ENCODE measurements at places on chromosomes 4 and X.

- DNase-seq: no peak
Measured at GRCh38 chrX:109843963-109844751, 111.1 kb upstream of the ACSL4 start.

GRCh38 chr4:129213692-129214091, 117.7 kb downstream of the C4orf33 start:
- DNase-seq: no peak

GRCh38 chr4:6267573-6267972, 2.1 kb upstream of the WFS1 start:
- no peak for DNase-seq

DNA sequence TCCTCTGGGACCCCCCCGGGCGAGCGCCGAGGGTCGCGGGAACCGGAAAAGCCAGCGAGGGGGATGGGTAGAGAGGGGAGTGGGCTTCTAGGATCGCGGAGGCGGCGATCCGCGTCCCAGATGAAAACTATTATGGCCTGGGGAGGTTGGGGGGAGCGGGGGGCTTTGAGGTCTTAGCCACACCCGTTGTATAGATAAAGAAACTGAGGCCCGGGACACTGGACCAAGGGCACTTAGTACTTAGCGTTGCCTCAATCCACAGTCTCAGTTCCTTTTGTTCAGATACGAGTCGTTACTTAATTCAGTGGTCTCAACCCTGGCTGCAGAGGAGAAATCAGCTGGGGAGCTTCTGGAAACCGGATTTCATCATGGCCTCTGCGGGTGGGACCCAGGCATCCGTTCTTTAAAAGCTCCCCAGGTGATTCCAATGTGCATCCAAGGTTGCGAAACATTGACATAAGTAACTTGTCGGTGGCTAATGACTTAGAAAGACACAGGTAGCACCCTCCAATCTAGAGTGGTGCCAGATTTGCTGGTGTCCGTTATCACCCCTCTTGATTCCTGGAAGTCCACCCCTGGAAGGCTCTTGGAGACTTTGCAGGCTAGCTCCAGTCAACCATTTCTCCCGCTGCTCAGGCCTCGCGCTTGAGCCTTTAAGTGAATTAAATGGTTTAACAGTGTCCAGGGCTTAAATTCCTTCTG, 90.7 kb downstream of the GEMIN8 start:
- DNase-seq: no peak

- DNase-seq: no peak
Measured at GRCh38 chr4:6924361-6924779, 14.7 kb downstream of the TBC1D14 start.

DNA sequence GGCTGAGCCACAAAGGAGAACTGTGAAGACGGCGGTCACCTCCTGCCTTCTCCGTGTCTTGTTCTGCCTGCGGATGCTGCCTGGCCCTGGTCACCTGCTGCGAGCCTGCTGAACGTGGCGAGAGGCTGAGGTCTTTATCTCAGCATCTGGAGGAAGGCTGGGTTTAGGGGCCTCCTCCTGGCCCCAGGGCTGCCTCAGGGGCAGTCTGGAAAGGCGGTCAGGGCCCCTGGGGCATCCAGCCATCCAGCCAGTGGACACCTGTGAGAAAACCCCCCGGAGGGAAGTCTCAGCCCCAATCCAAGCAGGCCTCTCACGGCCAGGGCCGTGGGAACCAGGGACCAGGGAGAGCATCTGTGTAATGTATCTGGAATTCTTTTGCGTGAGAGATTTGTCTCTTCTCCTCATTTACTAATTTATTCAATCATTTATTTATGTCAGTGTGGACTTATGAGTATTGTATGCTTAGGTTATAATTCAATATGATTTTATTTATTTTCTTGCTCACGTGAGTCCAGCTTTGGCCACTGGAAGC, 11.3 kb downstream of the PDE6B start:
- DNase-seq: no peak

- DNase-seq: no peak
Measured at GRCh38 chr4:109032671-109033070, 269.8 kb downstream of the COL25A1 start.

GRCh38 chr4:3193531-3194203, 55.3 kb upstream of the MSANTD1 start:
- peak; percentile 5 for DNase-seq

- DNase-seq: no peak
Measured at GRCh38 chr4:99824070-99824599, 7.5 kb downstream of the DAPP1 start.

DNA sequence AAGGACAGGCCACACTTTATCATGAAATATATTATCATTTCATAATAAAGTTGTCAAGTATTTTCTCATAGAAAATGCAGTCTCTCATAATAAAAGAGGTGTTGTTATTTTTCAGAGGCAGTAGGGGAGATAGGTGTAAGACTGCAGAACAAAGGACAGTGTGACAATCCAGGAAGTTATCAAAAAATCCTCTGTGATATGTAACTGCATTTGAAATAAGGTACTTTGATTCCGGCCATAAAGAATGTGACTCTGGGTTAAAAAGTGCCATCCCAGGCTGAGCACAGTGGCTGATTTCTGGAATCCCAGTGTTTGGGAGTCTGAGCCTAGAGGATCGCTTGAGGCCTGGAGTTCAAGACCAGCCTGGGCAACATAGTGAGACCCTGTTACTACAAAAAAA, 37.6 kb upstream of the TMPRSS11B start:
- no peak for DNase-seq

DNA sequence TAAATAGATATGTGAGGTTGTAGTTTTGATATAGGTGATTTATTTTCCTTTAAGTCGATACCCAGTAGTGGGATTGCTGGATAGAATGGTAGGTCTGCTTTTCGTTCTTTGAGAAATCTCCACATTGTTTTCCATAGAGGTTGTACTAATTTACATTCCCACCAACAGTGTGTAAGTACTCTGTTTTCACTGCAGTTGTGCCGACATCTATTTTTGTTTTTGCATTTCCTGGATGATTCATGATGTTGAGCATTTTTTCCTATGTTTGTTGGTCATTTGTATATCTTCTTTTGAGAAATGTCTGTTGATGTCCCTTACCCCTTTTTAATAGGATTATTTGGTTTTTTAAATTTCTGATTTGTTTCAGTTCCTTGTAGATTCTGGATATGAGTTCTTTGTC, 120.7 kb downstream of the NAA11 start:
- DNase-seq: no peak

- DNase-seq: no peak
Measured at GRCh38 chr4:152959080-152959479, 23.0 kb downstream of the FHDC1 start.

DNA sequence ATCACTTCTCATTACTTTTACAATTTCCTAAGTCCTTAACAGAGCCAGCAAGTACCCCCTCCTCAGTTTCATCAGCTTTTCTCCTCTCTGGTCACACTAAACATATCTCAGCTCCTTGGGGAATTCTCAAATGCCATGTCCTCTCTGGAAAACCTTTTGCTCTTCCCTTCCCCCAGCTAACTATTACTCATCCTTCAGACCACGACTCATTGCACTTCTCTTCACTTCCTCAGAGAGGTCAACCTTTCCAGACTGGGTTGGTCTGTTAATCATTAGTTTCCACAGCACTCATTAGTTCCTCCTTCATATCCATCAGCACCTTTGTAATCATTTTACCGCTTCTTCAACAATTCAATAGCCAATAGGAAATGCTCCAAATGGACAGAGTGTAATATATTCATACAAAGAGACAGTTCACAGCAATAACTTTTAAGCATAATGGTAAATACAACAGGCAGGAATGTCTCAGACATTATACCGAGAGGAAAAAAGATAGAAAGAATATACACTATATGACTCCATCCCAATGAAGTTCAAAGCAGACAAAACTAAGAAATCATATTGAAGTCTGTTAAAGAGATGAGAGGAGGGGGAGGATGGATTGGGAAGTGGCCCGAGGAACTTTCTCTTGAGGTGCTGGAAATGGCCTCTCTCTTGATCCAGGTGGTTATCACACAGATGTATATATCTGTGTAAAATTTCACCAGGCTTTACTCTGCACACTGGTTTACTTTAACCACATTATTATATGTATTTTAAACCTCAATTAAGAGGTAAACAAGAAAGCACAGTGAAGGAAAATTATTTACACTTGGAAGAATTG, 39.6 kb downstream of the DDX60L start:
- no peak for DNase-seq

DNA sequence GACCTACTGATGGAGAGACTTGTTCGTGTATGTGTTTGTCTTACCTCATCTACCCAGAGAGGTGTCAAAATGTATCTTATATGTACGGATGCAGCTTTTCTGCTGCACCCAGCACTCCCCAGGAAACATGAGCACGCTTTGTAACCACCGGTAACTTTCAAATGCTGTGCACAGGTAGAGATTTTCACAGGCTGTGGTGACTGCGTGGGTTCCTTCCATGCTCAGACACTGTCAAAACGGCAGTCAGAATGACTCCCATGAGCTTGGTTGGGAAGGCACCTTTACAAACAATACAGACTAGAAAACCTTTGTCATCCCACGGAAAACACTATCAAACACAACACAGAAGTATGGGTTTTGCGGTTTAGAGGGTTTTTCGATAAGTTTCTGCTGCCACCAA, 28.2 kb downstream of the F11 start:
- no peak for DNase-seq

- DNase-seq: no peak
Measured at GRCh38 chr4:142818031-142818430, 28.1 kb downstream of the INPP4B start.

- peak; percentile 68 for DNase-seq
Measured at GRCh38 chr4:21451032-21451431, 497.5 kb downstream of the KCNIP4 start.

DNA sequence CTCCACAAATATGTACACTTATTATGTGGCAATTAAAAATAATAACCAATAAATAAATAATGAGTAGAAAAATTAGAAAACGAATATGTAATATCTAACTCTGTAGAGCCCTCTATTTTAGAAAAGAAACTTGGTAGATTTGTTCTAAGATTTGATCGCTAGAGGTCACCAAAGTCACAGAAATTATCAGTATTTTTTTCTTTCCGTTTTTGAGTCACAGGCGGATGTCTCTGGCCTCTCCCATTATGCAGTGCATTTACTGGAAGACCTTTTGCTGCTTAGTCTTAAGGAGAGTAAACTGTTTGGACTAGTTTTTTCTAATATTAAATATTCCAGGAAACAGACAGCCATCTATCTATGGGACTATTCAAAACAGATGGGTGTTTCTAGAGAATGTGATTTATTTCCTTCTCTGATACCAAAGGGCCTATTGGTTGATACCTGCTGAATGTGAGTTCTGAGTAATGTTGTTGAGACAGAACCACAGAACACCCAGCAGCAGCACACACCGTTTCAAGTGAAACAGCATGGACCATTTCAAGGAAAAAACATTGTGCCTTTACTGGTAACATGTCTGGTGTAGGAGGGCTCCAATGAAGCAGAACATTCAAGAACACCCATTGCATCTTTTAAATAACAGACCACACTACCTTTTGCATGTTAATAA, 34.0 kb upstream of the GYPA start:
- DNase-seq: peak; percentile 6

GRCh38 chr4:2041239-2042130, 17.6 kb upstream of the NAT8L start:
- DNase-seq: peak; percentile 47

DNA sequence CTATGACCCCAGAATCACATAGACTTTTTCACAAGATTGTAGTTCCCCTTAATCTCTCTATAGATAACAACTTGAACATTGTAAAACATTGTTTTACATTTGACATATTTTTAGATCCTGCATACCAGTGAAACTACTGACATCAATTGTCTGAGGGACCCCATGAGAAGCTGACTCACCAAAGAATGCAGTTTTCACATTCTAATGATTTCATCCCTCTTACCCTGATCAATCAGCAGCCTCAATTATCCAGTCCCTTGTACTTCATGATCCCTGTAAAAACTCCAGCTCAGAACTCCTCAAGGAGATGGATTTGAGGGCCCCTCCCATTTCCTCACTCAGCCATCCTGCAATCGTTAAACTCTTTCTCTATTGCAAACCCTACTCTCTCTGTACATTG, 411.0 kb upstream of the NDST3 start:
- no peak for DNase-seq

GRCh38 chr4:121799208-121799823, 1.8 kb upstream of the EXOSC9 start:
- no peak for DNase-seq

DNA sequence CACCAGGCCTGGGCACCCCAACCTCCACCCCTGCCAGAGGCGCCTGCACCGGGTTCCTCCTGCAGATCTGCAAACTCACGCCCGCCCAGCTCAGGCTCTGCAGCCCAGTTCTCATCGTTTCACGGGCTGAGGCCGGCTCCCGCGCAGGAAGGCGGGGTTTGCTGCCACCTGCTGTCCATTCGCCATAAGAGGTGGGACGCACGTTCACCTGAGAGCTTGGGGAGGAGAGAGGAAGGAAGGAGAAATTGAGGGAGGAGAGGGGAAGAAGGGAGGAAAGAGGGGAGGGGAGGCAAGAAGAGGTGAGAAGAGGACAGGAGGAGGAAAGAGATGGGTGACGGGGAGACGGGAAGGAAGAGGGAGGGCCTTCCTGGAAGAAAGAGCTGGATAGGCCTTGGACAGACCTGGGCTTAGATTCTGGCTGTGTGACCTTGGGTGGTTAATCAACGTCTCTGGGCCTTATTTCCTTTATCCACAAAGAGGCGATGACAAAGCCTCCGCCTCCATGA, 114.5 kb downstream of the ADRA2C start:
- DNase-seq: peak; percentile 25

DNA sequence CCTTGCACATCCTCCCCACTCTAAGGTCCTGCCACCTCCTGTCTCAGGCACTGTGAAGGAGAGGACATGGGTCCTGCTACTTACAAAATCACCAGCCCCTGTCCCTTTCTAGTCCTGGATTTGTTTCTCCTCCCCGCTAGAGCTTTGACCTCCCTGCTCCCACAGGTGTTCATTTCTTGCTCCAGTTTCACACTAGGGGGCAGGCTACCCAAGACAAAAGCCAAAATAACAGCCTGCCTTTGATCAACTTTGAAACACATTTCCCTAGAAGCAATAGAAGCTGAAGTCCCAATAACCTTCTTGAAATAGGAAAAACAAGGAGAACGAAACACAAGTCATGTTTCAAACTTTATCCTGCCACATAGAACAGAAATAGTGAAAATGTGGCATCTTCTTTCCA, 164.4 kb downstream of the QDPR start:
- DNase-seq: no peak

- DNase-seq: no peak
Measured at GRCh38 chr4:180947425-180947824, 1295.8 kb upstream of the TENM3 start.

DNA sequence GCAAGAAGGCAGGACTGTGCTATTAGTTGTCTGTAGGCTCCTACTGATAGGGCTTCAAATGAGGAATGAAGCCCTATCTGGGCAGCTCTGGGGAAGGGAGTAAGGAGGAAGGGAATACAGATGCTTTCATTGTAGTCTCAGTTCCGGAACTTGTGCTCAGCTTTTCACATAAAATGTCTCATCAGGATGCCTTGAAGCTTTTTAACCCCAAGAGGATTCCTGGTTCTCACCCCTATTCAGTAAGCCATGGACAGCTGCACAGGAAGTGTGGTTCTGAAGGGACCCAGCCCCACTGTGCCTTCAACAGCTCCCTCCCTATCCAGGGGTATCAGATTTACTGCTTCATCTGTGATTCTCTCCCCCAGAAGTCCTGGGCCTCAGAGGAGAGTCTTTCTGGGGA, 5.0 kb downstream of the ARMCX5 start:
- DNase-seq: no peak

GRCh38 chr4:88591787-88592599, at the start of gene HERC3:
TSS of gene HERC3 (plus strand) at chr4:88592480. CDS start at chr4:88605824, 13,344 bp downstream.
- DNase-seq: peak; percentile 69

GRCh38 chr4:6513678-6514077, 41.3 kb upstream of the PPP2R2C start:
- no peak for DNase-seq

- DNase-seq: no peak
Measured at GRCh38 chrX:22056235-22056634, 24.1 kb downstream of the PHEX start.

- DNase-seq: no peak
Measured at GRCh38 chr4:138162259-138162658, 79.9 kb downstream of the SLC7A11 start.

All from NCI-H1694 treated with DMSO at 0.1 percent for 48 hours (cell line).